ENCODE measurements at places on chromosomes 6 and 20.

GRCh38 chr6:144710207-144710606 is 425.1 kb downstream of the UTRN start:
- no peak overlapping the region for H3K4me3 ChIP-seq
- no peaks in the 10 kb centered on the region for H3K4me1 ChIP-seq
- no peak for DNase-seq
- H3K36me3 ChIP-seq: no peaks in the 10 kb centered on the region

DNA sequence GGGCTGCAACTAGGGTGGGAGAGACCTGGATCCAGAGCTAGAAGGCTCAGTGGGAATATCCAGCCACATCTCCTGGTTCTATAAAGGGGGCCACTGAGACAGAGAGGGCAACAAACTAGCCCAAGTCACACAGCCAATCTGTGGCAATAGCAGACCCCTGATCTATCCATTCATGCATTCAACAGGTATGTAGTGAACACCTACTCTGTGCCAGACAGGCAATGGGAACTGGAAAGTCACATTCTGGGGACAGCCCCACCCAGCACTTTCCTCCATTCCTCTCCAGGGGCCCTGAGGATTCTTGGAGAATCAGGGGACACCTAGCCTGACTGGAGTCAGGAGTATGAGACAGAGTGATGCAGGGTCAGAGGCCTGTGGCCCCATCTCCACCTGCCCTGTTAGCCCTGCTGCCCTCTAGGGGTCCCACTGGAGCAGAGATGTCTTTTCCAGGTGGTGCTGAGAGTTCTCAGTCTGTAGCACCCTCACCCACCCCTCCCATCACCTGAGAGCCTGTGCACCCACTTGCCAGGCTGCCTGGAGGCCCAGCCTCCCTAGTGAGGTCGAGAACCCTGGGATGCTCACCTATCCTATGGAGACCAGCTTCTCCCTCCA is 13.6 kb downstream of the BPIFA2 start:
- H3K4me3 ChIP-seq: no peak overlapping the region
- no peaks in the 10 kb centered on the region for H3K4me1 ChIP-seq
- no peak for DNase-seq
- no peaks in the 10 kb centered on the region for H3K27me3 ChIP-seq
- no peaks in the 10 kb centered on the region for H3K36me3 ChIP-seq
- H3K27ac ChIP-seq: no peak overlapping the region

DNA sequence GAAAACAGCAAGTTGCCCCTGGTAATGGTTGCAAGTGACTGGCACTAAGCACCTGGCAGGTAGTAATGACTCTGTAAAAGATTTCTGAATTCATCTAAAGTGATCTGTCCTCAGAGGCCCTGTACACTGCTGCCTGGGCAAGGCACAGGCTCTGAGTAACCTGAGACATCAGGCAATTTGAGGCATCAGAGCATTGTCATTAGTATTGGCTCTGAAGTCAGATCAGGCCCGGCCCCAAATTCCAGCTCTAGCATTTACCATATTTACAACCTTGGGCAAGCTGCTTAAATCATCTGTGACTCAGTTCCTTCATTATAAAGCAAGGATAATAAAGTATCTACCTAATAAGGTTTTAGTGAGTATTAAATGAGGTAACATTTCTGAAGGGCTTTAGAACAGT is 17.3 kb upstream of the TENT5A start:
- no peak for DNase-seq
- H3K36me3 ChIP-seq: no peaks in the 10 kb centered on the region
- no peak overlapping the region for H3K4me3 ChIP-seq
- H3K27me3 ChIP-seq: no peaks in the 10 kb centered on the region

- H3K4me3 ChIP-seq: no peak overlapping the region
- no peaks in the 10 kb centered on the region for H3K4me1 ChIP-seq
- H3K27ac ChIP-seq: no peak overlapping the region
- H3K36me3 ChIP-seq: no peaks in the 10 kb centered on the region
- DNase-seq: no peak
Observed at GRCh38 chr20:19977373-19977770, 39.8 kb upstream of the NAA20 start.

GRCh38 chr6:168163096-168163731 is 84.2 kb upstream of the FRMD1 start:
- no peaks in the 10 kb centered on the region for H3K36me3 ChIP-seq
- H3K27me3 ChIP-seq: no peaks in the 10 kb centered on the region
- no peaks in the 10 kb centered on the region for H3K4me1 ChIP-seq
- DNase-seq: no peak
- H3K27ac ChIP-seq: no peak overlapping the region

GRCh38 chr6:133977983-133978895 is 25.2 kb downstream of the TBPL1 start:
- H3K27me3 ChIP-seq: no peaks in the 10 kb centered on the region
- DNase-seq: no peak
- no peak overlapping the region for H3K27ac ChIP-seq
- H3K36me3 ChIP-seq: no peaks in the 10 kb centered on the region

GRCh38 chr6:33250731-33251130 is 20.9 kb downstream of the VPS52 start:
- no peaks in the 10 kb centered on the region for H3K27me3 ChIP-seq
- H3K4me1 ChIP-seq: peaks cover 24% of the 10 kb centered on the region
- H3K27ac ChIP-seq: no peak overlapping the region
- H3K36me3 ChIP-seq: peaks cover 7% of the 10 kb centered on the region
- no peak overlapping the region for H3K4me3 ChIP-seq
- DNase-seq: no peak

DNA sequence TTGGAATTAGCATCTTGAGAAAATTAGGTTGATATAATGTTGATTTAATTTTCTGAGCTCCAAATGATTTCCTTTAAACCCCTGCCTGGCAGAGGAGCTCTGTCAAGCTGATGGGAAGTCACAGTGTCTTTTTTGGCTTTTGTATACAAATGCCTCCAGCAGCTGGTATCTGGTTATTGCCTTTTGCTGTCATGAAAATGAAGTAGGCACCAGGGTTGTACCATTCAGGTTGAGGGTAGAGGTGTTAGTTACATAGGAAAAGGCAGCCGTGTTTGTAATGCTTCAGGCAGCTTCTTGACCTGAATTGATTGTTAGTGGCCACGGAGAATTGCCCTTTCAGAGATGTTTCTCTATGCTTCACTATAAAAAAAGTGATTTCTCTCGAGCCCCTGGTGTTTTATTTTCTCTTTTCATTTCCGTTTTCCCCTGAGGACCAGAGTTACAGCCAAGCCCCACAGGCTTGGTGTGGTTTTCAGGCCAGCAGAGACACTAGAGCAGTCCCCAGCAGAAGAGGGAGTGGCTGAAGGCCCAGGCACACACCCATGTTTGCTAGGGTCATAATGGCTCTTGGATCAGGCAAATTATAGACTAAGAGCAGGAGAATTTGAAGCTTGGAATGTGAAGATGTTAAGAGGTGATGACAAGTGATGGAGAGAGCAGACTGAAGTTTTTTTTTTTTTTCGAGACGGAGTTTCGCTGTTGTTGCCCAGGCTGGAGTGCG is 21.6 kb downstream of the CMTR1 start:
- H3K27ac ChIP-seq: no peak overlapping the region
- H3K27me3 ChIP-seq: no peaks in the 10 kb centered on the region
- no peaks in the 10 kb centered on the region for H3K4me1 ChIP-seq
- peaks cover 65% of the 10 kb centered on the region for H3K36me3 ChIP-seq

All from CD8-positive, alpha-beta memory T cell (primary cell).